CD4-positive, alpha-beta memory T cell (primary cell): ENCODE measurements at places on chromosomes 16 and 17.

GRCh38 chr16:50466170-50466569, 82.0 kb upstream of the NKD1 start:
- DNase-seq, result no peak

DNA sequence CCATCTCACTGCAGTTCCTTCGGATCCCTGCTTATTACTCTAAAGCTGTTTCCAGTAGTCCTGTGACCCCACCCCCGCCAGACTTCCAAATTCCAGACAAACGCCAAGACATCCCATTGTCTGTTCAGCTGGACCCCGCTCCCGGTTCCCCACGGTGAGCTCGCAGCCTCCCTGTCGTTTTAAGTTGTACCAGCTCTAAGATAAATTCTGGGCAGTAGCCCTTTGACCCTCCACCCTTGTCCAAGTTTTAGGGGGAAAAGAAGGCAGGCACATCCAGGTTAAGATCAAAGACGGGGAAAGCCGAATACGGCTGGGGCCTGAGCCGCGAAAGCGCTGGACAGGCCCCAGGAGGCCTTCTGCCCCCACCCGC, 589 bp downstream of the ARL6IP1 start:
- DNase-seq, result no peak

GRCh38 chr17:21517538-21518293, 141.6 kb downstream of the KCNJ12 start:
- no peak for DNase-seq

GRCh38 chr16:30359871-30360170, 4.7 kb upstream of the CD2BP2 start:
- DNase-seq, result no peak

- no peak for DNase-seq
These were observed 1.2 kb downstream of the RPH3AL start for GRCh38 chr17:351449-351738.

GRCh38 chr17:17516941-17517720, 20.9 kb upstream of the RASD1 start:
- DNase-seq, result no peak

DNA sequence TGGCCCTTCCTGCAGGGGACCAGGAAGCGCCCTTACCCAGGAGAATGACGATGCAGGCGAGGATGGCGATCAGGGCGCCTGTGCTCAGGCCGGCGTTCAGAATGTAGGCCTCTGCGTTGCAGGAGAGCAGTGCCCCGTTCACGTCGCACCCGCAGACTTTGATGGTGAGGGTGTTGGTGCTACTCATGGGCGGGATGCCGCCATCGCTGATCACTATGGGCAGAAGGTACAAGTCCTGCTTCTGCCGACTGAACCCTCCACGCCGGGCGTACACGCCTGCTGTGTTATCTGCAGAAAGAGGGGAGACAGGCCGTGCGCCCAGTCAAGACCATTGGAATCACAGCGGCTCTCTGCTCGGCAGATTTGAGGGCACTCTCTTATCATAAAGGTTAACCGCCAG, 171.1 kb downstream of the CDH11 start:
- DNase-seq, result no peak

GRCh38 chr17:69339937-69340336, 13.0 kb upstream of the ABCA5 start:
- DNase-seq, result no peak
